GM04504 (cell line): ENCODE measurements at places on chromosomes 13 and 19.

GRCh38 chr19:27673986-27674385 is 1539.0 kb downstream of the UQCRFS1 start:
- DNase-seq: no peak

- no peak for DNase-seq
Observed at GRCh38 chr13:74867460-74867859, 614.5 kb downstream of the TBC1D4 start.

GRCh38 chr13:91724591-91724990 is 326.2 kb downstream of the GPC5 start:
- DNase-seq: no peak

DNA sequence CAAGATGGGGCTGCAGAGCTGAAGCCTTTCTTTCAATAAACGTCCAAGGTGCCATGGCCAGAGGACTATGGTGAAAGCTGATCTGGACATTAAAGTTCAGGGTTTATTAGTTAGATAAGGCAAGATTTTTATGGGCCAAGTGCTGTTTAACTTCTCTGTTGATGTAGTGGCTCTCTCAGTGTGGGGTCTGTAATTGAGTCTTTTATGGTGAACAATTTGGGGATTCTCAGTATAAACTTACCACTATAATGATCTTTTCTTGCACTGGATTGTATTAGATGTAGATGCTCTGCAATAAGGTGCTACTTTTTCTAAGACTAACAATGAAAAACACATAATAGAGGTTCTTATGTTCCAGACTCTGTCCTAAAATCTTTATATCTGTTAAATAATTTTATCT is 190.1 kb upstream of the KLF12 start:
- DNase-seq: no peak

- no peak for DNase-seq
Observed at GRCh38 chr19:771332-771785, 20.4 kb downstream of the MISP start.

DNA sequence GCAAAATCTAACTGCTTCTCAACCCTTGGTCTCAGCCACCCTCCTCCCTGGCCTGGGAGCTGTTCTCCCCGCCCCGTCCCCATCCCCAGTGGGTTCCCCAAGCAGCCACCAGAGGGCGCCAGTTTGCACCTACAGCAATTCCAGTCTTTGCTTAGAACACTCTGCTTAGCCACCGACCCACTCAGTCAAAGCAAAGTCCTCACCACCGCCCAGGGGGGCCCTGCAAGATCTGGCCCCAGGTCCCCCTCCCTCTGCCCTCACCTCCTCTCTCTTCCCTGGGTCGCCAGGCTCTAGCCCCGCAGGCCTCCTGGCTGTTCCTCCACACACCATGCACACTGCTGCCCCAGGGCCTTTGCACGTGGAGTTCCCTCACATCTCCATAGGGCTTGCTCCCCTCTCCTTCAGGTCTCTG is 12.4 kb downstream of the TMEM143 start:
- DNase-seq: no peak
